ENCODE measurements at places on chromosomes 5 and 9.

GRCh38 chr9:4009006-4009511, 290.8 kb downstream of the GLIS3 start:
- DNase-seq = no peak

DNA sequence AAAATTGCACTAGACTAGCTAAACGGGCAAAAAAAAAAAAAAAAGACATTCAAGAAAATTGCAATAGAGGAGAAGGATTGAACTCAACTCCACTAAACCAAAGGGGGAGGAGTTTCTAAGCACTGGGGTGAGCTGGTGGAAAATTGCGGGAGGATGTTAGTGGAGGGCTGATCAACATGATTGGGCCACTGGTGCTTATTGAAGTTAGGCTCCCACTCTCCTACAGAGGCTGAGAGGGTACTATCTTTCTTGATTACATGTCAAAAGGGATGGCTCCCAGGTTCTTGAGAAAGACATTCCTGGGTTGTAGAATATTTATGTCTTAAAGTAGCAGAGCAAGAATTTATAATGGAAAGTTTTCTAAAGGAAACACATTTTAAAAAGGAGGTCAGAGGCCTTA, 38.0 kb downstream of the CAMK4 start:
- no peak for DNase-seq

GRCh38 chr9:112439171-112439570, 47.5 kb upstream of the KIAA1958 start:
- DNase-seq = no peak

DNA sequence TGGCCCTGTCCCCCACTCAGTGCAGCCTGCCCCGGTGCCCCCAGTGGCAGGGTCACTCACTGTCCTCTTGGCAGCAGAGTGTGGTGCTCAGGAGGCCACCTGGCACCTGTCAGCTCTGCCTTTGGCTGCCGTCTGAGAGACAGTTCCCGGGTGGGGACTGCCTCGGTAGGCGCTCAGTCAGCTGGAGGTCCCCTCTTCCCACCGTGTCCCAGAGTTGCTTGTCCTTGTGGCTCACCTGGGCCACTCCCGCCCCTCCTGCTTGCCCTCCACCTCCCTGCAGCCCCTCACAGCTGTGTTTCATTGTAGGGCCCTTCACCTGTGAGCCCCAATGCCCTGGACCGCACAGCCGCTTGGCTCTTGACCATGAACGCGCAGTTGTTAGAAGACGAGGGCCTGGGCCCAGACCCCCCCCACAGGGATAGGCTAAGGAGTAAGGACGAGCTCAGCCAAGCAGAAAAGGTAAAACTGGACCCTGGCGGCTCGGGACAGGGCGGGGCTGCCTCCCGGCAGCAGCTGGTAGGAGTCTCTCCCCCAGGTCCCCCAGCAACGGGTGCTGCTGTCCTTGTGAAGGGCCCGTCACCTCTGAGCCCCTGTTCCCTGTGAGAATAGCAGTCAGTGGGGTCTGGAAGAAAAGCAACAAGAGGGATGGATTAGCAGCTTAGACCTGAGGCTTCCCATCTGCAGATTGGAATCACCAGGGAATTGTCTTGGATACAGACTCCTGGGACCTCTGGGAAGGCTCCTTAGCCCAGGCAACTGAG, 122.7 kb downstream of the DAB2IP start:
- DNase-seq = peak; percentile 14

DNA sequence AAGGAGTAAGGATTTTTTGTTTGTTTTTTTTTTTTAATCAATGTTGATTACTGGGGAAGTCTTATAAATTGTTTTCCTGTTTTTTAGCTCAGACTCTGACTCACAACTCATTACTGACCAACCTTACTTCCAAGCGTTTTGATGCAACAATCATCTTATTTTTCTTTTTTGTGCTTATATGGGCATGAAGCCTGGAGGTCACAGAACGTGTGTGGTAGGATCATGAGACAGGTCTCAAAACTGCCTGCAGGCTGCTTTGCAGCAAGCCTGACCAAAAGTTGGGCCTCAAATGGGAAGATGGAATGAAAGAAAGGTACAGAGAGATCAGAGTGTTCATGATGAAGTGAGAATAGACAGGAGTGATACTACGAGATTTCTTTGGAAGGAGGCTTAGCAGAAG, 38.5 kb downstream of the SNCAIP start:
- DNase-seq = no peak

GRCh38 chr9:18935541-18935940, 97.5 kb downstream of the SAXO1 start:
- DNase-seq = no peak

DNA sequence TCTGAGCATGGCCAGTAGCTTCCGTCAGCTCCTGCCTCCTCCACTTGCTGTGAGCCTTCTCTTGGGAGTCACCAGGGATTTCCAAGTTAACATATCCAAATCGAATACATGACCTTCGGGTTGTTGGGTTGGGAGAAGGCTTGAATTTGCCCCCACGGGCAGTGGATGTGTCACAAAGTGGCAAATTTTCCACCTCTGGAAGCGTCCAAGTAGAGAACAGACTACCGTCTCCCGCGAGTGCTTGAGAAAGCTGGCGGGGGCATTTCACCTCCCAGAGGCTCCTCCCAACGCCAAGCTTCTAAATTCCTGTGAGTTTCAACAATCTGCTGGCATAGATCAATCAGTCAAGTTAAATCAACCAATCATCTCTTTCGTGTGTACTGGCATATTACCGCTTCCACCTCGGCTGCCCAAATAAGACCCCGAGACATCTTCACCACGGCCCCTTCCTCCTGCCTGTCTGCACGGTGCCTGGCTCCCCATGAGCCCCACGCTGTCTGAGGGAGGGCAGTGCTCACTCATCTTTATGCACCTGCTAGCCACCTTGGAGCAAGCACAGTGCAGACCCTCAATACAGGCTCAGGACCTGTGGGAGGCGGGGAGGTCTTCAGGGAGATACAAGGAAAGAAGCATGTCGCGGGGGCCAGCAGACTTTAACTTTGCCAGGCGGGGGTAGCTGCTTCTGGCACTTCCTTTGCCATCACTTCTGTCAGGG, 79.1 kb downstream of the MRPL36 start:
- DNase-seq = no peak

- no peak for DNase-seq
These were observed 328.8 kb downstream of the GADD45G start for GRCh38 chr9:89933578-89933977.

DNA sequence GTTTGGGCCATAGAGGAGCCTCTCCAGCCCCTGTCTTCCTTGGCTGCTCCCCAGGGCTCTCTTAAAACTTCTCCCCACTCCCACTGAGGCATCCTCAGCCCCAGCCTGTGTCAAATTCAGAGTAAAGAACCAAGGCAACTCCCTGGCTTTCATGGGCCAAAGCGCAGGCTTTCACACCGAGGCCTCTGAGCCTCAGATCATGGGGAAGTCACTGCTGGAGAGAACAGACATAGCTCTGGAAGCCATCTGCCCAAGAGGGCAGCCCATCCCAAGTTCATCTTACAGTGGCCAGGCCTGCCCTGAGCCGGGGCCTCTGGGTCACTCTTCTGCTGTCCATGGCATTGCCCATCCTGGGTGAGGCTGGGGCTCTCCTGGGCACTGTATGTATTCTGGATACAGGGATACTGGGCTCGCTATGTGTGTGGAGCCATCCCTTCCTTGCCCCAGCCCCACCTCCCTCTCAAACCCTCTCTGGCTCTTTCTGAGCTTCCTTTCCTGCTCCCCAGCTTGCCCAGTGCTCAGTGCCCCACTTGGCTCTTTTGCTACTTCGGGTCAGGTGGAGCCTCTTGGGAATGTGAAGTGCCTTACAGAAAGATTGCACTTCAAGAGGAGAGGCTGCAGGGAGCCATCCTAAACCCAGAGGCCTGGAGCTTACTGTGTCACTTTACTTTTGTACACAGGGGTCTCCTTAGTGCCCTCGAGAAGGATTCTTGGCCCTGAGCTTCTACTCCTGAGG, 33.0 kb downstream of the TGFBI start:
- DNase-seq = no peak

DNA sequence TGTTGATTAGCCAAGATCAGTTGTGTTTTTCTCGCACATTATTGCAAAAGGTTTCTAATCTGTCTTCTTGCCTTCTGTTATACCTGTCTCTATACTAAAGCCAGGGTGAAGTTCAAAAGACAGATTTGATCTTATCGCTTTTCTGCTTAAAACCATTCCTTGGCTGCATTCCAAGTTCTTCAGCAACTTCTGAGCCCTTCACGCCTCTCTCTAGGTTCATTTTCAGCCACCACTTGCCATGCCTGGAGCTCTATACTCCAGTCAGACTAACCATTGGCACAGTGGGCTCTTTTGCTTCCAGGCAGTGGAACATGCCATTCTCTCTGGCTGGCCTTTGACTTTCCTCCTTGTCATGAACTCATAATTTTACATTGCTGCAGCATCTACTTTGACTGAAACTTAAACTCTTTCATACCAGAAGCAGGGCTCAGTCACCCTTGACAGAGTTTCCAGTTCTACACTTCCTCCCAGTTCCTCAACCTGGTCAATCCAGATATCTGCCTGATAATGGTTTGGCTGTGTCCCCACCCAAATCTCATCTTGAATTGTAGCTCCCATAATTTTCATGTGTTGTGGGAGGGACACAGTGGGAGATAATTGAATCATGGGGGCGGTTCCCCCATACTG, 114.4 kb downstream of the SLC12A2 start:
- DNase-seq = no peak

- no peak for DNase-seq
These were observed 17.2 kb upstream of the C5orf15 start for GRCh38 chr5:133985540-133986180.

- DNase-seq = no peak
These were observed 444.0 kb upstream of the ZNF608 start for GRCh38 chr5:125190232-125191087.

DNA sequence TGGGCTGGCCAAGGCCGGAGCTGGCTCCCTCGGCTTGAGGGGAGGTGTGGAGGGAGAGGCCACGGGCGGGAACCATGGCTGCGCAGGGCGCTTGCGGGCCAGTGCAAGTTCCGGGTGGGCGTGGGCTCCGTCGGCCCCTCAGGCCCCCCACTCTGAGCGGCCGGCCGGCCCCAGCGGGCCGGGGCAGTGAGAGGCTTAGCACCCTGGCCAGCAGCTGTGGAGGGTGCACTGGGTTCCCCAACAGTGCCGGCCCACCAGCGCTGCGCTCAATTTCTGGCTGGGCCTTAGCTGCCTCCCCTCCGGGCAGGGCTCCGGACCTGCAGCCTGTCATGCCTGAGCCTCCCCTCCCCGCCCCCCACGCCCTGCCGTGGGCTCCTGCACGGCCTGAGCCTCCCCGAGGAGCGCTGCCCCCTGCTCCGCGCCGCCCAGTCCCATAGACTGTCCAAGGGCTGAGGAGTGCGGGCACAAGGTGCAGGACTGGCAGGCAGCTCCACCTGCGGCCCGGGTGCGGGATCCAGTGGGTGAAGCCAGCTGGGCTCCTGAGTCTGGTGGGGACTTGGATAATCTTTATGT, 184.2 kb downstream of the ATPSCKMT start:
- DNase-seq = no peak

DNA sequence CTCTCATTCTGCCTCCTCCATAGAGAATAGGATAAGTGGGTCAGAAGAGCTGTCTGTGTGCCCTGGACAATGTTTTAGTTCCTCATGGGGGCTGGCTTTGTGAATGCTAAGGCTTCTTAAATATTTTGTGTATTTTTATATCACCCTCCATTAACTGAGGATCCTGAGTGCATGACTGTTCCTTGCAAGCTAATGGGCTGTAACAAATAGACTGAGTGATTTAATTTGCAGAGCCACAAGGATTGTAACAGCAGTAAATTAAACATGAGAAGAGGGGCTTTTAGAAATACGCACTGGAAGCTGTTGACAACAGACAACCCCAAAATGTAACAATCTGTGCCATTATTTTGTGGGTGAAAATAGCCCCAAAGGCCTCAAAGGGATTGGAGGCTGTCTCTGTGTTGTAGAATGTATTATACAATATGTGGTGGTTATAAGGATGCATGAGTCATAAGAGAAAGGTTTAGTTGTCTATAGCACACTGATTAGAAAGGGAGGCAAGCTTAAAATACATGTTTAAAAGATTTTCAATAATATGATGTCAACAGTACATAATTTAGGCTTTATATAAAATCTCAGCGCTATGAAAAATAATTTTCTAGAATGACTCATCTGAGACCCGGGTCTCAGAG, 152.7 kb upstream of the ACTBL2 start:
- no peak for DNase-seq

GRCh38 chr9:134101623-134102149, 33.9 kb upstream of the BRD3 start:
- no peak for DNase-seq

GRCh38 chr5:96432216-96433065, 607 bp downstream of the PCSK1 start:
- DNase-seq = no peak

DNA sequence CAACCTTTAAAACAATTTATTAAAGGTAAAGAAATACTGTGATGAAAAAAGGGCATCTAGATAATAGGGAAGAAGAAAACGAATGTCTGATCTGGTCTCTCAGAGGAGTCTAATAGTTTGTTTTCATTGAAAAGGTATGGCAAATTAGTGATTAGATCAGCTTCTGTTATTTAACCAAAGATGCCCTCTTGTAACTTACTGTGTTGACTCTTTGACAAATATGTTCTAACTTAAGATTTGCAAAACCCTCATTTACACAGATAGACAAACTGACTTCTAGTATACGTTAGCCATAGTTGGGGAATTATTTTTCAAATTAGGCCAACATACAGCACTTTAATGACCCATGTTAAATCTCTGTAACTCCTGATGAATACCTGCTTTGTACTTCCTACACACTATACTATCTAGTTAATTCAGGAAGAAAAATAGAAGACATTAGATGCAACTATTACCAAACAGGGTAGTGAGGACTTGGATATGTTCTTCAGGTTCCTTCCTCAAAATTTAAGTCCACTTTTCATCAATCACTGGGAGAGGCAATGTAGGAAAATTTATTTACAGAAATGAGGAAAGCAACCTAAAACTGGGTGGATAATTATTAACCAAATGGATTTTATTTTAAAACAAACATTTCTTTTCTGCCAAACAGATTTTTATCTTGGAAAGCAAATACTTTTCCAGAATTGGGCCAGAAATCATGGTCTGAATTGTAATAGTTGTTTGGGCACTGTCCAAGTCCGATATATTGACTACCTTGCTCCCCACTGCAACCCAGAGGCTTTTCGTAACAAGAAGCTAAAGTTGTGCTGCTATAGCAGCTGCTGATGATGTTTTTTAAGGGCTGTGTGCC, 66.4 kb upstream of the PPP2R2B start:
- no peak for DNase-seq

DNA sequence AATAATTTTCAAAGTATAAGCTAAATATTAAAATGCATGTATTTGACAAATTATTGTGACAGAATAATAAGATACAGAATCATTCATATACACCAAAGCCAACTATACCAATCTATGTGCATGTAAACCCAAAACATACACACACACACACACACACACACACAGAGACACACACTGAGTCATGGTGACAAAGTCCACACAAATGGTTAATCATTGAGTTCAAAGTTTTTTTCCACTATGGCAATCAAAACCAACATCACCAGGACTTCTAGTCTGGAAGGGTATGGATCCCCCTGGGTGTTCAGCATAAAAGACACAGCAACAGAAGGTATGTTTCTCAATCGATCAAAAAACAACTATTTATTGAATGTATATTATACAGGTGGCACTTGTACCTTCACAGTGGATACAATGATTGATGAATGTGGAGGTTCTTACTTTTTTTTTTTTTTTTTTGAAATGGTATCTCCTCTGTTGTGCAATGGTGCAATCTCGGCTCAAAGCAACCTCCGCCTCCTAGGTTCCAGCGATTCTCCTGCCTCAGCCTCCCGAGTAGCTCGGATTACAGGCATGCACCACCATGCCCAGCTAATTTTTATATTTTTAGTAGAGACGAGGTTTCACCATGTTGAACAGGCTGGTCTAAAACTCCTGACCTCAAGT, 137.0 kb downstream of the PDE4D start:
- DNase-seq = no peak

All from CD4-positive, alpha-beta T cell treated with Interleukin-15 for 1 hour (primary cell).